Activated gamma-delta T cell treated with anti-CD3 and anti-CD28 coated beads, Interleukin-2, amount 50 U/mL, for 16 hours (primary cell): ENCODE measurements at places on chromosomes 6 and 20.

GRCh38 chr6:168348186-168348585 is 28.6 kb upstream of the DACT2 start:
- no peak for DNase-seq

DNA sequence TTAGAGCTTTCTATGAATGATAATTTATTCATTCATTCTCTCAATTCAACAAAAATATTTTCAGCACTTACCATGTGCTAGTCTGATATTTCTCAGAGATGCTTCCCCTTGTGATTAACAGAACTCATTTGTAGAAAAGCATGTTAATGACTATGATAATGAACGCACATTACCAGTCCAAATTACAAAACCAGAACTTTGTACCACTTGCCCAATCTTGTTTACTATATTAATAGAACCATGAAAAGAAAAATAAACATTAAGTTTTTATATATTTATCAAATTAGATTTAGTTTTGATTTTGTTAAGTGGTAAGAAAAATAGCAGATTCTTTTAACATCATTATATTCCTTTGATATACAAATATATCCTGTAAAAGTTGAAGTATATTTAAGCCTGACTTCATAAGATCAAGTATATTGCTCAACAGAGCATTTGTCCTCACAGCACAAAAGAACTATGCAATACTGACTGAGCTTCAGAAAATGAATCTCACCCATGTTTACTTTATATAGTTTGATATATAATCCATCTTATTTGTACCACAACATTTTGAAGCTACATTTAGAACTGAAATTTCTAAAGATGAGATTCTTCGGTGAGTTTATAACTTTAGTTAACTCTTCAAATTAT is 48.9 kb downstream of the TMEM244 start:
- DNase-seq = no peak

DNA sequence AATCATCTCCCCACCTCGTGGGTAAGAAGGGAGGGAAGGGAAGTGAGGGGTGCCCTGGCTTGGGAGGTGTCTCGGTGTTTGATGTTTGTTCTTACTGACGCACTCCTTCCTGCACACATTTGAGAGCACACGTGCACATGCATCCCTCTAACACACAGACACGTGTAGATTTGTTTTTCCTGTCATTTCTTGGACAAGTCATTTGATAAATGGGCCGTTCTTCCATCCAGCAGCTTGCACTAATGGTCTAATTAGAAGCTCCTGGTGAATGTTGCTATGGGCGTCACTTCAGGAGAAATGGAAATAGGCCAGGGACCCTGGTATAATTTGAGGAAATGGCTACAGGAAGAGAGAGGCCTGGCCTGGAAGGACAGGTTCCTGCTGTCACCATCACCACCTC is 352.5 kb downstream of the CDH4 start:
- no peak for DNase-seq

DNA sequence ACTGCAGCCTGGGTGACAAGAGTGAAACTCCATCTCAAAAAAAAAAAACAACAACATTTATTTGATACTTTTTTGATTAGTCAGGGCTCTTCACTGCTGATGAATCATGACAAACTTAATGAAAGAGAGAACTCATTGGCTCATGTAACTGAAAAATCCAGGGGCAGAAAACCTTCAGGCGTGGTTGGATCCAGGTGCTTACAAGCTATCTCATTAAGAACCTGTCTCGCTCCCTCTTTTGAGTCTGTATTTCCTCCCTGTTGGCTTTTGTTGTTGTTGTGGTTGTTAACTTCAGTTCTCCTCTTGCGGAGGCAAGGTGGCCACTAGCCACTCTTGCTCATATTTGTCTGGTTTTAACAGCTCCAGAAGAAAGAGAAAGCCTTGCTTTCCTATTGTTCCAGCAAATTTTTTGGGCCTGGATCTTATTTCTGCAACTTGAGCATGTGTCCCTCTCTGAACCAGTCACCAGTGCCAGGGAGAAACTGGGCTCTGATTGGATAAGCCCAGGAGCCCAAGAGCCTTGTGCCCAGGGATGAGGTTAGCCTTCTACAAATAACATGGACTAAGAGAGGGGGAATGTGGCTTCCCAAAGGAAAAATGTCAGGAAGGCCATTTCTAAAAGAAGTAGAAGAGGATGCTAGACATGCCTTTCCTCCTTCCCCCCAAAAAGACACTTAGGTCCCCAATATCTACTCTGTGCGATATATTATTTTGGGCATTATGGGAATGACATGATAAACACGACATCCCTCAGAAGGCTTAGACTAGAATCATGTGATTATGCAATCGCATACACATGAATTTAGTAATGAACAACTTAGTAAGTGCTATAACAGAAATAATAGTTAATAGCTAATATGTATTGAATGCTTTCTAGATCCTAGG is 64.5 kb downstream of the PHACTR2 start:
- no peak for DNase-seq

DNA sequence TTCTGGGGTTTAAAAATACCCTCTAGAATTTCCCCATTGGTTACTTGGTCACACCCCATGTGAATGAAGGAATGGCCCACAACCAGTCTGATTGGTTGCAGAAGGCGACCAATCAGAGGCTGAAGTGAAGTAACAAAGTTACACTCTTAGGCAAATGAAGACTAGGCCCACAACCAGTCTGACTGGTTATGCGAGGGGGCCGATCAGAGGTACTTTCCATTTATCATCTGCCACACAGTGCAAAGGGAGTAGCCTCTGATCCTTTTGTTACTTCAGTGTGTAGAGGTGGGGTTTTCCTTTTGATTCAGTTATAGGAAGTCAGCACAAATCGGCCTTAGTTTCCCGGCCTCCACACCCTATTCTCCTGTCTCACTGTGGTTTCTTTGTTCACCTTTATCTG is 61.2 kb upstream of the SGK1 start:
- DNase-seq = no peak

- DNase-seq = peak; percentile 59
These were observed 49.1 kb downstream of the UTRN start for GRCh38 chr6:144334150-144334708.

DNA sequence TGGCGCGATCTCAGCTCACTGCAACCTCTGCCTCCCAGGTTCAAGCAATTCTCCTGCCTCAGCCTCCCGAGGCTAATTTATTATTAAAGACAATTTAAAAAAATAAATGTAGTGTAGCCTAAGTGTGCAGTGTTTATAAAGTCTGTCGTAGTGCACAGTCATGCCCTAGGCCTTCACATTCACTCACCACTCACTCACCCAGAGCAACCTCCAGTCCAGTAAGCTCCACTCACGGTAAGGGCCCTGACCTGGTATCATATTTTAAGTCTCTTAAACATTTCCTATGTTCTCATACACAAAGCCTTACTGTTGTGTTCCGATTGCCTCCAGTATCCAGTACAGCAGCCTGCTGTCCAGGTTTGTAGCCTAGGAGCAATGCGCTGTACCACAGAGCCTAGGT is 168.2 kb upstream of the FOXQ1 start:
- no peak for DNase-seq

- peak; percentile 12 for DNase-seq
These were observed 32.5 kb upstream of the PIM1 start for GRCh38 chr6:37137201-37138090.

DNA sequence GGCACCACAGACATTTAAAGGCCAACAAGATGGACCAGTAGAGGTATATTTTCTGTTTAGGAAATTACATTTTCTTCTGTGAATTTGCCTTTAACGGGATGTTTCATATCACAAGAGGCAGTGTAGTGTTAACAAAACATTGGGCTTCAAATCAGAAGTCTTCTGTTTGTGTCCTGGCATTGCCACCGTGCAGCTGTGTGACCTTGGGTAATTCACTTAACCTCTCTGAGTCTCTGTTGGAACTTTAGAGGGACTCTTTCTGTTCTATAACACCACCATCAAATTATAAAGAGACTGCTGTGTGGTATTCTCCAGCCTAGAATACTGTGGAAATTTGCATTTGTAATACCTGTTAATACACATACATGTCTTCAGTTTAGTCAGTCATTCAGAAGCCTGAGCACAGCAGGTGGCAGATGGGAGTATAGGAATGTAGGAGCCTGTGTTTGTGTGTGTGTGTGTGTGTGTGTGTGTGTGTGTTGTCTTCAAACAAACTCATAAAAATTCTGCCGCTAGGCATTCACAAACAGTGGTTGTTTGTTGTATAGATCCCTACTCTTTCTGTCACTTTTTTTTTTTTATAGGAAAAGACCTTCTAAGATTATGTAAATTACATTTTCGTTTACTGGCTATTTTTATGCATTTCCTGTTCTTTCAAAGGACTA is 22.6 kb downstream of the UST start:
- no peak for DNase-seq
